Renal cortex interstitium (tissue), 15 donors: ENCODE measurements at places on chromosomes 6 and 20. TPM values are rescaled to one million over a fixed set of nuclear protein-coding genes. Genes with fewer than 3 reads are reported as not detected.

Gene BIRC7
- polyA plus RNA-seq, result 2.6 TPM

- no peak for DNase-seq
These were observed 209.1 kb upstream of the CDYL start for GRCh38 chr6:4567141-4567540.

Gene CST2
- polyA plus RNA-seq, result not detected

Gene FOXP4
- 43.6 TPM for polyA plus RNA-seq

DNA sequence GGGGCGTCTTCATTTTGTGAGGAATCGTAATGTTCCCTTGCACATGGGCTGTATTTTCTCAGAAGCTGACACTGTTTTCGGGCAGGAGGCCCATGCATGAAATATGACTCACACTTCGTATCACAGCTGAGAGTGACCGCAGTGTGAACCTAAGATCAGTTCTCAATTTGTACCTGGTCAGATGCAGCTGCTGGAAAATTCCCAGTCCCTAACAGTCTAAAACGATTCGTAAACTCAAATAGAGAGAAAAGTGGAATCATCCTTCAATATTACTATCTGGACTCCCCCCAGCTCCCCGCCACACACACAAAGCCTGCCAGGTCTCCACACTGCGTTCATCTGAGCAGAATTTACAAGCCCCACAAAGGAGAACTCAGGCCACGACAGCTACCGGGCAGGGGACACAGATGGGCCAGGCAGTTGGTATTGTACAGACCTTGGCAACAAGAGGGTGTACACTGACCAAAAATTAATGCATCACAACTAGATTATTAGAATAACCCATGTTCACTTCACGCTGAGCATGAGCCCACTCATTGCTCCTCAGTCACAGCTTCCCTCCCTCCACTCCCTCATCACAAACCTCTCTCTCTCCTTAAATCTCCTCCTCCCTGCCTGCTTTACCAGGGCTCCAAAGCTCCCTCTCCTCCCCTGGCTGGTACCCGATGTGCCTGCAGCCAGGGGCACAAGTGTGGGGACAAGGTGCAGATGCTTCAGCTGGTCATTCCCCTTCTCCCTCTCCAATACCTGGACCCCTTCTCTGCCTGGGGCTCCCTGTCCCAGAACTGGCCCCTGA is 488.4 kb downstream of the PREX1 start:
- DNase-seq, result no peak

DNA sequence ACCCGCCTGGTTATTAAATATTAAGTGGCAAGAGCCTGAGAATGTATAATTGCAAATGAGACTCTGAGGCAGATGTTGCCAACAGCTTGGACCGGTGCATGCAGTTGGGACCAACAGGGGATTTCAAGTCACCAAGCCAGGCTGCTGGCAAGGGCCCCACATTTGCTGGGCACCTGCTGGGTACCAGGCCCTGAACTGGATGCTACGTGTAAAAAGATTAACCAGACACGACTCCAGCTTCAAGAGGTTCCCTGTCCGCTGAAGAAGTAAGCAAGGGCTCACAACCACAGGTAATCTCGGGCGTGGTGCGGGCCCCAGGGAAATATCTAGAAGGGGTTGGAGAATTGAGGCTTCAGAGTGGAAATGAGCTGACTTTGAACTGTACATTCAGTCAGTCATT is 13.2 kb upstream of the SIRPA start:
- no peak for DNase-seq

DNA sequence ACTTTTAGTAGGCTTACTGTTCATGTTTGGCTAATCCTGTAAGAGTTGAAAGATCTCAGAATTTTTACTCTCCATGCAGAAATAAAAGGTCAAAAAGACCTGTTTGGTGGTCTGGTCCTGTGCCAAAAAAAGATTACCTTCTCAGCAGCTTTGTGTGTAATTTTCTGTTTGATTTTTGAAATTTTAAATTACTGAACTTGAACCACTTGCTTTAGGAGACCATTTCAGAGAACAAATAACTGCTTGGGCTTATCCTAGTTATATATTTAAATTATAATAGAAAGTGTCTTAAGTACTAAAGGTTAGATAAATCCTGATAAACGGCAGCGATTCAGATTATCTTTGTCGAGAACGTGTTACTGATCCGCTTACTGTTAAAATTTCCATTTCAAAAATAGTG is 118.3 kb upstream of the GRIK2 start:
- DNase-seq, result no peak

DNA sequence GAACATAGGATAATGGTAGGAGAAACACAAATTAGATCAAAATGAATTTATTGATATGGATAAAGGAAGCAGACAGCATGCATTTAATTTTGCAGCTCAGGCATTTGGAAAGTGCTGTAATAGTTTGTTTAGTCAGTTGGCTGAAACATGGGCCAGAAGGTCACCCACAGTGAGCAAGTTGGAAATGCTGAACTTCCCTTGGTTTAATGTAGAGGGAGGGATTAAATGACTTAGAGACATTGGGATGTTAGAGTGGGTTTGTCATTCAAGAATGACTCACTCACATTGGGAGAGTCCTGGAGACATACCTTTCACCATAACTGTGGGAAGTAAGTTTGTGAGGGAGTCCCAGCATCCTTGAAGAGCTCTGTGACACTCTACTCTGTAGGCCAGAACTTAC is 231.5 kb upstream of the PLCB4 start:
- no peak for DNase-seq

GRCh38 chr6:117653949-117654348 is 21.3 kb upstream of the NUS1 start:
- DNase-seq, result no peak

Gene GPSM3
- polyA plus RNA-seq, result 9.4 TPM

Gene TMEM200A
- 24.3 TPM for polyA plus RNA-seq

GRCh38 chr6:39684790-39685488 is 40.3 kb downstream of the KIF6 start:
- DNase-seq, result no peak

Gene C20orf144
- 0.29 TPM for polyA plus RNA-seq

Gene ADGB
- polyA plus RNA-seq, result 0.46 TPM

Gene RAD21L1
- not detected for polyA plus RNA-seq

DNA sequence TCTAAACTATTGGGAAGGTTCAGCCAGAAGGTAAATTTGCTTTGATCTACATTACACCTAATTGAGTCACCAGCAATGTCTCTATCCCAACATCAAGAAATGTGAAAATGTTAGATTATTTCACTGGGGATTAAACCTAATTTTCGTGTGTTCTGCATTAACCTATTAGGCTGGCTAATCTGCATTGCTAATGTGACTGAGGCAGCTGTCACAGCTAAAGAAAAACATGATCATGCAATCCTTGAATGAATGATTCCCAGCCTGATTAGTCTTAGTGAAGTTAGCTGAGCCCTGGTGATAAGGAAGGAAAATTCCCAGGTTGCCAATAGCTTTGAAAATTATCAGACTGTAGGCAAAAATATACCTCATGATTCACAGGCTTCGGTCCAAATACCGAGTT is 135.3 kb downstream of the LINC00237 start:
- DNase-seq, result no peak

DNA sequence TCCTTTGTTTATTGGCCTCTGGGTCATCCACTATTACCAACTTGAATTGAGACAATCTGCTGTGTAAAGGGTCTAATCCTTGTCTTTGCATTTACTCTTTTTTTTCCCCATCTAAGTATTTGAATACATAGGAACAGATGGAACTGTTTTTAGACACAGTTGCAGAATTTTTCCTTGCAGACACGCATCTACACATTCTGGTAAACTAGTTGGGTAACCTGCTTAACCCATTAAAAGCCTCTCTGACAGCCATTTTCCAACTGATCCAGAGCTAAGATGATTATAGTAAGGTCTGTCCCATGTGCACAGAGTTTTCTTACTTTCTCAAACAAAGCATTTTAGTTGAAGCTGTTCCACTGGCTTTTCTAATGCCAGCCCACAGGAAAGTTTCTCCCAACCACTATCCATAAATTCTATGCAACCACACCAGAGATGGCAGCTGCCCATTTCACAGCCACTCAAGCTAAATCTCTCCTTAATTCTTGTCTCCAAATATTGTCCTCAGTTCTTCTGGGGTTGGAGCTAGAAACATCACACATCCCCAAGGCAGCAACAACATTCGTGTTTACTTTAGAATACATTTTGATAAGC is 492.1 kb downstream of the MAFB start:
- DNase-seq, result no peak

Gene BRD2
- polyA plus RNA-seq, result 338 TPM

DNA sequence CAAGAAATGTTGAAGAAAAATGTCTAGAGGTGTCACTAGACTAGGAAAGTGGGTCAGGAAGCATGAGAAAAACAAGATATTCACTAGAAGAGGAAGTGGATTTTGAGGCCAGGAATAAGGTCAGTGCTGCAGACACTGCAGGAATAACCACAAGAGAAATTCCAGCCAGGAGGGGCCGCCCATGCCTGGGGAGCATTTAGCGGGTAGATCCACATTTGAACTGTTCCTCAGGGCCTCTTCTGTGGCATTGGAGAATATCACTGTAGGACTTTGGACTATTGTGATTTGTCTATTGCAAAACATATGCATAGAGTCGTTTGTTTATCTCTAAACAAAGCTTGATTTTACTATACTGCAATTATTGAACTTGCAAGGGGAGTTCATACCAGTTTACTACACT is 49.6 kb upstream of the CCDC28A start:
- no peak for DNase-seq

Gene MAP7
- polyA plus RNA-seq, result 45.4 TPM
